Thymus (tissue), 14 donors: ENCODE measurements at places on chromosomes 5 and 9. TPM values are rescaled to one million over a fixed set of nuclear protein-coding genes. Genes with fewer than 3 reads are reported as not detected.

The PRRX2 gene
- 3.8 TPM for polyA plus RNA-seq

GRCh38 chr9:136550439-136551289, 4.8 kb upstream of the NOTCH1 start:
- DNase-seq = no peak
- H3K4me3 ChIP-seq = no peak overlapping the region
- H3K27me3 ChIP-seq = peaks cover 5% of the 10 kb centered on the region
- H3K27ac ChIP-seq = peak overlapping the region; percentile 76
- no peaks in the 10 kb centered on the region for H3K36me3 ChIP-seq

GRCh38 chr9:134398756-134399155, 72.5 kb downstream of the RXRA start:
- H3K4me1 ChIP-seq = peaks cover 27% of the 10 kb centered on the region
- H3K27me3 ChIP-seq = no peaks in the 10 kb centered on the region
- H3K4me3 ChIP-seq = no peak overlapping the region
- no peak overlapping the region for H3K27ac ChIP-seq
- no peak for DNase-seq

GRCh38 chr5:66149950-66150349, 5.8 kb downstream of the SREK1 start:
- H3K36me3 ChIP-seq = peaks cover 7% of the 10 kb centered on the region
- H3K27ac ChIP-seq = no peak overlapping the region
- H3K27me3 ChIP-seq = no peaks in the 10 kb centered on the region
- no peak for DNase-seq

DNA sequence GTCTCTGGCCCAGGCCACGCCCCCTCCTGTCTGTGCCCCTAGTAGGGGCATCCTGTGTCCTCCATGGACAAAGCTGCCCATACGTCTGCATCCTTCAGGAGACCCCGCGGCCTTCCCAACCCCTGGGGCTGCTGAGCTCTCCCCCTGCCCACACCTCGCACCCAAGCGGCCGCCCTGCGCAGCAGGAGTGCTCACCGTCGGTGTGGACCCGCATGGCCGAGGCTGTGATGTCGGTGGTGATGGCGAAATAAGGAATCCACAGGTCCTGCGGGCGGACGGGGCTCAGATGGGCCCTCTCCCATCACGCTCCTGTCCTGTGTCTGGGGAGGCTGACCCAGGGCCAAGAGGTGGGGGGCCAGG, 4.8 kb upstream of the NSMF start:
- H3K4me1 ChIP-seq = peaks cover 45% of the 10 kb centered on the region
- DNase-seq = no peak
- no peaks in the 10 kb centered on the region for H3K36me3 ChIP-seq
- peaks cover 5% of the 10 kb centered on the region for H3K27me3 ChIP-seq

The TPRN gene
- polyA plus RNA-seq = 6.2 TPM

DNA sequence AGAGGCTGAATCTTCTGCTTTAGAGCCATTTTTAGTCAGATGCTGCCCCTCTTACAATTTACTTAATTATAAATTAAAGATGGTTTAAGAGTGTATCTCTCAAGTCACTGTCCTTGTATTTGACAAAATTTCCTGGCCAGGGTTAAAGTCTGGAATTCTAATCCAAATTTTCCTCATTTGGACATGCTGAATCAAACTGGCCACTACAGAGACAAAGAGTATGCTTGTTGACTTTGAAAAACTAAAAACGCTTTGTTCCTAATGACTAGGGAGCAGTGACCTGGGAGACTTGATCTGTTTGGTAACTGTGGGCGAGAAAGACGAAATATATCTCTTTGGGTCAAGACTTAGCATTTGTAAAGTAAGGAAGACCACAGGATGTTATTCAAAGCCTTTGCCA, 303.2 kb downstream of the ZSWIM6 start:
- no peaks in the 10 kb centered on the region for H3K36me3 ChIP-seq
- no peaks in the 10 kb centered on the region for H3K27me3 ChIP-seq
- no peak overlapping the region for H3K4me3 ChIP-seq
- H3K4me1 ChIP-seq = no peaks in the 10 kb centered on the region
- no peak for DNase-seq

- H3K36me3 ChIP-seq = no peaks in the 10 kb centered on the region
- H3K4me3 ChIP-seq = no peak overlapping the region
- H3K4me1 ChIP-seq = no peaks in the 10 kb centered on the region
- no peak overlapping the region for H3K27ac ChIP-seq
- H3K27me3 ChIP-seq = no peaks in the 10 kb centered on the region
These were observed 71.8 kb upstream of the ZBTB43 start for GRCh38 chr9:126733005-126733404.

- H3K36me3 ChIP-seq = peaks cover 6% of the 10 kb centered on the region
- H3K4me3 ChIP-seq = peak overlapping the region; percentile 82
- peak overlapping the region; percentile 6 for H3K27ac ChIP-seq
- H3K27me3 ChIP-seq = no peaks in the 10 kb centered on the region
- H3K4me1 ChIP-seq = no peaks in the 10 kb centered on the region
These were observed 639 bp downstream of the INVS start for GRCh38 chr9:100099722-100100042.

The CCDC112 gene
- polyA plus RNA-seq = 5.6 TPM

DNA sequence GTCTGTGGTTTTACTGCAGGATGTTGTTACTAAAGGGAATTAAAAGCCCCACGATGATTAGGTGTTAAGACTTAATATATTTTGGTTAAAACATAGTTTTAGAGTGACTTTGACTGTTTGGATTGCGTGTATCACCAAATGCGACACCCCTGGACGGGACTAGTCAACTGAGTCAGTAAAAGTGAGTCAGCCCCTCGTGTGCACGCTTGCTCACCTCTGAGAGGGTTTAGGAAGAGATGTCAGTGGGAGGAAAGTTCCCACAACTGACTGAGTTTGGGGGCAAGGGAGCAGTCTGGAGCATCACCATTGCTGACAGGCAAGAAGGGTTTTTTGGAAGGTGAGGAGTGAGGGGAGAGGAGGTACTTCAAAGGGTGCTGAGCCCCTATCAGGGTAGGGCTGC, 14.4 kb upstream of the DMRT3 start:
- peaks cover 29% of the 10 kb centered on the region for H3K27me3 ChIP-seq
- H3K4me3 ChIP-seq = no peak overlapping the region
- no peaks in the 10 kb centered on the region for H3K36me3 ChIP-seq
- no peaks in the 10 kb centered on the region for H3K4me1 ChIP-seq
- no peak overlapping the region for H3K27ac ChIP-seq
- DNase-seq = no peak

DNA sequence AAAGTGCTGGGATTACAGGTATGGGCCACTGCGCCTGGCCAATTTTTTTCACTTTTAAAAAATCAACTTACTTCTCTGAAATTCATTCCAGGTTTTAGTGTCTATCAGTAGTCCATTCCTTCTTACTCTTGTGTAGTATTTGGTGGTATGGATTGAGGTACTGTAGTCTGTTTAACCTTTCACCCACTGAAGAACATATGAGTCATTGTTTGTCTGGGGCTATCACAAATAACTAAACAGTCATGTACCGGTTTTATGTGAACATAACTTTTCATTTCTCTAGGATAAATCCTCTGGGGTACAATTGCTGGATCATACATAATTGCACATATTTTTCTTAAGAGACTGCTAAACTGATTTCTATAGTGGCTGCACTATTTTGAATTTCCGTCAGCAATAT, 1188.0 kb upstream of the CDH9 start:
- H3K27me3 ChIP-seq = no peaks in the 10 kb centered on the region
- no peak overlapping the region for H3K4me3 ChIP-seq
- no peak overlapping the region for H3K27ac ChIP-seq
- no peak for DNase-seq
- H3K4me1 ChIP-seq = no peaks in the 10 kb centered on the region
- H3K36me3 ChIP-seq = no peaks in the 10 kb centered on the region

The C5orf58 gene
- 0.48 TPM for polyA plus RNA-seq

The PCDHAC2 gene
- polyA plus RNA-seq = 0.02 TPM

DNA sequence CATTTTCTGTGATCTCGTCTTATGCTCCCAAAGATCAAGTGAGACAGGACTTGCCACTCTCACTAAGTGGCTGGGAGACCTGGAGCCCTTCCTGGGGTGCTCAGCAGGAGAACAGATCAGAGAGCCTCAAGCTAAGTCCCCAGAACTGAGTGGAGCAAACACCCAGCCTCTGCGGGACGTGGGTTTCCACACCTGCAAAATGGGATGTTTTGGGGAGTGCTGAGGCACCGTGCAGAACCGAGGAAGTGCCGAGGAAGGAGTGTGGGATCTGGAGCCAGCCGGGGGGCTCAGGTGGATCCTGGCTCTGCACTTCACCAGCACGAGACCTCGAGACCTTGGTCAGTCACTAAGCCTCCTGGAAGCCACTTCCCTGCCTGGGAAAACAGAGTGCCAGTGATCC, 166.0 kb downstream of the DAB2IP start:
- H3K27ac ChIP-seq = no peak overlapping the region
- H3K4me3 ChIP-seq = no peak overlapping the region
- no peaks in the 10 kb centered on the region for H3K4me1 ChIP-seq
- no peaks in the 10 kb centered on the region for H3K36me3 ChIP-seq
- H3K27me3 ChIP-seq = no peaks in the 10 kb centered on the region
- DNase-seq = no peak

DNA sequence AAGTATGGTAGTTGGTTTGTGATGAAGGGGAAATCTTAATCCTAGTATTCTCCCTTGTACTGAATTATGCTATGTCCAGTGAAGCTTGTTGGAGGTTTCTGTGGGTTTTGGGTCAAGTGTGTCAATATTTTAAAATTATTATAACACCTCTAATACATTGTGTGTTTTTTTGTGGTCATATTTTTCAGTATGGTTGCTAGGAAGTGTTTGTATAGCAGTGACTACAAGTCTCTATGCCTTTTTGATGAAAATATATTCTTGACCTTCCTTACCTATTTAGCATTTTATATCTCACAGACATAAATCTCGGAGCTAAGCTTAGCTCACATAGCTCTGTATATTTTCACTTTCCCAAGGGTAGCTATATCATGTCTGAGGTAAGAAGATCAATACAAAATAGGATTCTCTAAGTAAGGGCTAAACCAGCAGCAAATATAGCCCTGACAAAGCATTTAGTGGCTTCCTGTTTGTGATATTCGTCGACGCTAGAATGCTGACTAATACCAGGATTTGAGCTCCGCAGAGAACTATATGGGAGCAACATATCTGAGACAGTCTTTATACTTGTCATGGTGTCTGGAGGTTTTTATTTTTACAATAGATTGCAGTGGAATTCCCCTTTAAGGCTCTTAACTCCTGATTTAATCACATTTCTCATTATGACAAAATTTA, 82.3 kb downstream of the MACIR start:
- no peaks in the 10 kb centered on the region for H3K27me3 ChIP-seq
- H3K36me3 ChIP-seq = no peaks in the 10 kb centered on the region
- DNase-seq = no peak
- H3K27ac ChIP-seq = no peak overlapping the region

DNA sequence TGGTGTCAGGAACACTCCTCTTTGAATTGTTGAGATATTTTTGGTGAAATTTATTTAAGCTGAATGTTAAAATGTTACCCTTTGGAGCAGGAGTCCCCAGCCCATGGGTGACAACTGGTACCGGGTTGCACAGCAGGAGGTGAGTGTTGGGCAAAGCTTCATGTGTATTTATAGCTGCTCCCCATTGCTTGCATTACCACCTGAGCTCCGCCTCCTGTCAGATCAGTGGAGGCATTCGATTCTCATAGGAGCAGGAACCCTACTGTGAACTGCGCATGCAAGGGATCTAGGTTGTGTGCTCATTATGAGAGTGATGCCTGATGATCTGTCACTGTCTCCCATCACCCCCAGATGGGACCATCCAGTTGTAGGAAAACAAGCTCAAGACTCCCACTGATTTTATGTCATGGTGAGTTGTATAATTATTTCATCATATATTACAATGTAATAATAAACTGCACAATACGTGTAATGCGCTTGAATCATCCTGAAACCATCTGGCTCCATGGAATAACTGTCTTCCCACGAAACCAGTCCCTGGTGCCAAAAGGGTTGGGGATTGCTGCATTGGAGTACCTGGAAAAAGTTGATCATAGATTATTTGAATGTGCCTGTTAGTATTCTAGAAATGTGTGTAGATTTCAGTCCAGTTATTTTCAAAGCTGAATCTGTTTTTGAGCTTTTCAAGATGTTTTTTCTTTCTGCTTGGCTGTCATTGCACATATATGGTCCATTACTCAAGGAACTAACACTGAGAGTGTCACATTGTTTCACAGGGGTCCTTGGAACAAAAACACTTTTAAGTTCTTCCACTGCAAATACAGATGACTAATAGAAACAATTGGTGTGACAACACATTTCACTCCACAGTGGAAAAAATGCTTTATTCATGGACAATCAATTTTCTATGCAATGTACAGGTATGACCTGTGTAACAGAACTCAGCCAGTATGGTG, 104.6 kb upstream of the TNFAIP8 start:
- H3K27ac ChIP-seq = no peak overlapping the region
- no peak for DNase-seq
- no peaks in the 10 kb centered on the region for H3K27me3 ChIP-seq
- peaks cover 2% of the 10 kb centered on the region for H3K36me3 ChIP-seq
- no peaks in the 10 kb centered on the region for H3K4me1 ChIP-seq
- H3K4me3 ChIP-seq = no peak overlapping the region

GRCh38 chr5:176391479-176391878, 2.9 kb downstream of the HIGD2A start:
- H3K4me3 ChIP-seq = no peak overlapping the region
- DNase-seq = no peak
- H3K27me3 ChIP-seq = no peaks in the 10 kb centered on the region
- H3K4me1 ChIP-seq = peaks cover 21% of the 10 kb centered on the region
- peaks cover 39% of the 10 kb centered on the region for H3K36me3 ChIP-seq
- no peak overlapping the region for H3K27ac ChIP-seq

The N4BP3 gene
- polyA plus RNA-seq = 2.3 TPM

The GGTA1 gene
- polyA plus RNA-seq = 9.7 TPM

DNA sequence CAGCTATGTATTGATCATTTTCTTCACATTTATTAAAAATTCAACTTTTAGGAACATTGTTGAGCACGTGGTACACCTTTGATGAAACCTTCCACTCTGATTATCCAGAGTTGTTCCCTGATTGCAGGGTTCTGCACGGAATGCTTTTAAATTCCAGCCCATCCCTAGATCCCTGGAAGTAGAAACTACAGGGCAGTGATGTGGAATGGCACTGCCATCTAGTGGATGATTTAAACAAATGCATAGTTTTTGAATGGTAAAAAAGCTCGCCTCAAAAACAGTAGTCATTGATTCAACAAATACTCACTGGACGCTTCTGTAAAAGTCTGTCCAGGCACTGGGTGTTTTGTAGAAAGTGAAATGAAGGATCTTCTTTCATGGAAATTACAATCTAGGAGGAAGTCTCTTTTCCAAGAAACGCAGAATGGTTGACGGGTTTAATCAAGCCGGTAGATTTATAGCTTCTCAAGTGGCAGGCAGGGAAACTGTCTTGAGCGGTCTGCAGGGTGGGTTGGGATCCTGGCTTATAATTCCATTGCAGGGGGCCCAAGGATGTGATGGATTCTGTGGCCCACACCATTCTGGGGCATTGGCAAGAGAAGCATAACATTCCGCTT, 118.4 kb downstream of the ARHGAP26 start:
- no peak overlapping the region for H3K27ac ChIP-seq
- DNase-seq = no peak
- no peak overlapping the region for H3K4me3 ChIP-seq
- no peaks in the 10 kb centered on the region for H3K27me3 ChIP-seq
